Fibroblast of pulmonary artery (primary cell): ENCODE measurements at places on chromosomes 7 and 10.

DNA sequence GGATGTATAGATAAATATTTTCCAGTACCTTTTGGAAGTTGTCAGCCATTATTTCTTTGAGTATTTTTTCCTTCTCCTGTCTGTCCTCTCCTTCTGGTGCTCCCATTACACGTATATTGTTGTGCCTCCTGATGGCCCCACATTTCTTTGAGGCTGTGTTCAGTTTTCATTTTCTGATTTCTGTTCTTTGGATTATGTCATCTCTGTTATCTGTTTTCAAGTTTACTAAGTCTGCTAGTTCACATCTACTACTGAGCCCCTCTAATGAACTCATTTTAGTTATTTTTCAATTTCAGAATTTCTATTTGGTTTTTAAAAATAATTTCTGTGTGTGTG is 16.3 kb downstream of the RBM33 start:
- no peak for DNase-seq

GRCh38 chr10:106894692-106895091 is 269.8 kb downstream of the SORCS1 start:
- DNase-seq = no peak

- no peak for DNase-seq
These were observed 61.5 kb downstream of the WDR37 start for GRCh38 chr10:1117651-1118050.

DNA sequence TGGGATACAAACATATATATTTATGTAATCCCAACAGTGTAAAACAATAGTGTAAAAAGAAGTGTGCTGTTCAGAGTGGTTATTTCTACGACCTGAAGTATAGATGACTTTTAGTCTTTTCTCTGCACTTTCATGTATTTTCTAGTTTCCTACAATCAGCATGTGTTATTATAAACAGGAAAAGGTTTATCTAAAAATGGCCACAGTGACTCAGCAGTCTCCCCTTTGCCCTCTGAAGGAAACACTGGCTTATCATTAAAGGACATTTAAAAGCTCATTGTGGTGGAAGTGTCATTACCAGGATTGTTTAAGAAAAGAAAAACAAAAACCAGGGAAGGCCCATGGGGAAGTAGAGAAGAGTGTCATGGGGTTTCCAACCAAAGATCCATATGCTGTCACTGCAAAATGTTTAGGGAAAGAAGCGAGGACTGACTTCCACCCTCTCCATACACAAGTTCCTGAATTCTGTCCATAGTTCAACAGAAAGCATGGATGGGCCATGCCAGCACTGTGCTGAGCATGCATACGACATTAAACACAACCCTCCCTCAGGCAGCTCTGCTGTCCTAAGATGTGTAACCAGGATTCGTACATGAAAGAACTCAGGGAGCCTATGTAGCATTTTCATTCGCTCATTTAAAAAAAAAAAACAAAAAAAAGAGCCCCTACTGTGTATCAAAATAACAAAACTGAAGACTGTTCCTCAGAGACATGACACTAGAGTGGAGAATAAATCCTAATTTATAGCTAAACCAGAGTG is 10.2 kb downstream of the CYREN start:
- DNase-seq = peak; percentile 49

DNA sequence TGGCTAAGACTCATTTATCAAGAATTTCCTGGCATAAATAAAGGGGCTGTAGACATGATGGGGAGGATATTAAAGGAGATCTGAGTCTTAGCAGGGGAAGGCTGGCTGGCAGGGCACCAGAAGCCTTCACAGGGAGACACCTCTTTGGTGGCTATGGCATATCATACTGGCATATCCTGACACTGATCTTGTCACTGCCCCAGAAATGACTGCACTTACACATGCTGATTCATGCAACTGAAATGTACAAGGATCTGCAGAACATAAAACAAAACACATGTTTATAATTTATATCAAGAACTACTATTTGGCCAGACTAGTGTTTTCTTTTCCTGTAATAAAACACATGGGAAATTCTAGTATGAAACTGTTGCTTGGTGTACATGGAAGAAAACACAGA is 5.5 kb upstream of the LIPN start:
- DNase-seq = peak; percentile 31

GRCh38 chr10:34049887-34050286 is 715.4 kb upstream of the NRP1 start:
- peak; percentile 51 for DNase-seq

GRCh38 chr10:102781921-102782557 is 38.3 kb downstream of the WBP1L start:
- peak; percentile 87 for DNase-seq

DNA sequence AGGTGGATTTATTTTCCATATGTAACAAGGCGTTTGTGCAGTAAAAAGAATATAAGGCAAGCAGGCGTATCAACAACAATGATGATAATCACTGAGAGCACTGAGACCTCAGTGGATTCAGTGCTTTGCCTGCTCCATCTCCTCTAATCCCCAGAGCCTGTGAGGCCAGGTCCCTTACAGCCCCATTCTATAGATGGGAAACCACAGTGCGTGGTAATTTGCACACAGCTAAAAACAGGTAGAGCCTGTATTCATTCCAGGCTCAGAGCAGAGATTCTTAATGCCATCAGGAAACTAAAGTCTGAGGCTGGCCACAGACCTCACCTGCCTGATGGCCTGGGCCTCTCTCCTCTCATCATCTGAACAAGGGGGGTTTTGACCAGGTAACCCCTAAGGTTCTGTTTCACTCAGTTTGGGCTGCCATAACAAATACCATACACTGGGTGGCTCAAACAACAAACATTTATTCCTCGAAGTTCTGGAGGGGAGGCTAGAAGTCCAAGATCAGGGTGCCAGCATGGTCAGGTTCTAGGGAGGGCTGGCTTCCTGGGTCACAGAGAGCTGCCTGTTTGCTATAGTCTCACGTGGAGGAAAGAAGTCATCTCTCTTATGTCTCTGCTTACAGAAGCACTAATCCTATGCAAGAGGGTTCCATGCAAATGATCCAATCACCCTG is 10.3 kb upstream of the RASSF4 start:
- DNase-seq = no peak

GRCh38 chr10:60778971-60779796 is 906 bp downstream of the CDK1 start:
- DNase-seq = no peak

- peak; percentile 63 for DNase-seq
These were observed 174.8 kb upstream of the FZD1 start for GRCh38 chr7:91089382-91089963.

- no peak for DNase-seq
These were observed 440 bp upstream of the TCAF1 start for GRCh38 chr7:143902332-143902899.

GRCh38 chr10:33674986-33675599 is 340.6 kb upstream of the NRP1 start:
- DNase-seq = peak; percentile 63

GRCh38 chr7:93185303-93186027 is 37.3 kb upstream of the SAMD9L start:
- peak; percentile 38 for DNase-seq

DNA sequence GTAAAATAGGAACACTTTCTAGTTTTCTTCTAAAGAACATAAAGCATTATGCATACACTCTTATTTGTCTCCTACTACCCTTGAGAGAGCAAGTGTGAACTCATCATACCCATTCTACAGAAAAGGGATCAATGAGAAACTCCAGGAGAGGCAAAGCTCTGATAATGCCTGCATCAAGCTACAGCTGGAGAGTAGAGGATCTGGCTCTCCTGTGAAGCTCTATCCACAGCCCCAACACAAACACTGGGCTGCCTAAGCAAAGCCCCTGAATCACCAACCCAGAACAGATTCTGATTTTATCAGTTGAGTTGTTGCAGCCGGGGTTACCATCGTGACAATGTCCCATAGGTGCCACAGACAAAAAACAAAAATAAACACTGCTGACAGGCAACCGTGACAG is 74.9 kb downstream of the NUDCD3 start:
- DNase-seq = no peak

DNA sequence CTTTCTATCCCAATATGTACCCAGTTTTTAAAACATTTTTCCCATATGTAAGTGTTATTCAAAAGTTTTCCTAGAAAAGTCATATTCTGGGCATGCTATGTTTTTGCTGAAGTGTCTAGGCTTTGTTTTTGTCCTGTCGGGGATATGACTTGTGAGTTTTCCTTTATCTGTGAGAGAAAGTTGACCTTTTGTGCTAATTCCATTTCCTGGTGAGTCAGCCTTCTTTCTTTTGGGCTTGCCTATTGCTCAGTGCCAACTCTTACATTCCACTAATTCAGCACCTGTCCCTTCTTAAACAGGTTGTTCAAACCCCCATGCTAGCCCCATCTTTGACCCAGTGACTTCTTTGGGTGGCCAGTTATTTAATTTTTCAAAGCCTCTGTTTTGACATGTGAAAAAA is 146.2 kb downstream of the AHR start:
- DNase-seq = peak; percentile 78

DNA sequence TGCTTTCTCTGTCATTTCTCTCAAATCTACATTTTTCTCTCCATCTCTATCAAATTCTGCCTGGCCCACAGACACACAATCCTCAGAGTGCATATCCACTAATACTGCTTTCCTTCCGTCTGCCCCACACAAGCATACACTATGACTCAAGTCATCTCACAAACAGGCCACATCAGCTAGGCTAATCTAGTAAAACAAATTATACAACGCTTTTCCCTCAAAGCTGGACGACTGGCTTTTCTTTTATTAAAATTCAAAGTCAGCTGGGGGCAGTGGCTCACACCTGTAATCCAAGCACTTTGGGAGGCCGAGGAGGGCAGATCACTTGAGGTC is 161.1 kb downstream of the FAM107B start:
- DNase-seq = no peak

GRCh38 chr7:75887669-75888369 is 9.0 kb downstream of the RHBDD2 start:
- DNase-seq = no peak

DNA sequence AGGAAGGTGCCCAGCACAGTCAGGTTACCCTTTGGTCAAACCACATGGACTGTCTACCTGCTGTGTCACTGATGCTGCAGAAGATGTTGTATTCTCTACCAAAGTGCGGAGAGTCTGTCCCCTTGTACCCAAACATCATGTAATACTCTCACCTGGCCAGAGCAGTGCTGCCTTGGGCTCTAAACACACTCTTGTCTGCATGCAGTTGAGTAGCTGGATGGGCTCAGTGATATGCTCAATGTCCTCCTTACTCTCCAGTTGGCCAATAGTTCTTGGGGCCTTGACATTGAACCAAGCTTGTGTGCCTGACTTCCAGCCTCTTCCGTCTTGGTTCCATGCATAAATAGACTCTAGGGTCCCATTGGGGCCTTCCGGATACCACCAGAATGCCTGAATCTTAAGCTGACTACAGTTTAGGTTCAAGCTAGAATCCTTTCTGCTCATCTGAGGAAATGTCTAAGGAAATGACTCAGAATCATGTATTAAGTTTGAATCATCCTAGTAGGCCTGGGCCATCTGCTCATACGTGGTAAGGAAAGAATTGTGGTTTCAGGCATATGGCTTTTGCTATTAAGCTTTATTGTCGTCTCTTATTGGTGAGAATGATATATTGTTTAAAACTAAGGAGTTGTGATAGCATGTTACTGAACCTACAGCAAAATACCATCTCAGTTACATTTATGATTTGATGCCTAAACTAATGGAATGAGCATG is 118.0 kb downstream of the OTUD1 start:
- peak; percentile 15 for DNase-seq

- peak; percentile 81 for DNase-seq
These were observed 95.1 kb downstream of the BMPR1A start for GRCh38 chr10:86851328-86852207.

- DNase-seq = no peak
These were observed 49.6 kb upstream of the COBL start for GRCh38 chr7:51366172-51366728.

DNA sequence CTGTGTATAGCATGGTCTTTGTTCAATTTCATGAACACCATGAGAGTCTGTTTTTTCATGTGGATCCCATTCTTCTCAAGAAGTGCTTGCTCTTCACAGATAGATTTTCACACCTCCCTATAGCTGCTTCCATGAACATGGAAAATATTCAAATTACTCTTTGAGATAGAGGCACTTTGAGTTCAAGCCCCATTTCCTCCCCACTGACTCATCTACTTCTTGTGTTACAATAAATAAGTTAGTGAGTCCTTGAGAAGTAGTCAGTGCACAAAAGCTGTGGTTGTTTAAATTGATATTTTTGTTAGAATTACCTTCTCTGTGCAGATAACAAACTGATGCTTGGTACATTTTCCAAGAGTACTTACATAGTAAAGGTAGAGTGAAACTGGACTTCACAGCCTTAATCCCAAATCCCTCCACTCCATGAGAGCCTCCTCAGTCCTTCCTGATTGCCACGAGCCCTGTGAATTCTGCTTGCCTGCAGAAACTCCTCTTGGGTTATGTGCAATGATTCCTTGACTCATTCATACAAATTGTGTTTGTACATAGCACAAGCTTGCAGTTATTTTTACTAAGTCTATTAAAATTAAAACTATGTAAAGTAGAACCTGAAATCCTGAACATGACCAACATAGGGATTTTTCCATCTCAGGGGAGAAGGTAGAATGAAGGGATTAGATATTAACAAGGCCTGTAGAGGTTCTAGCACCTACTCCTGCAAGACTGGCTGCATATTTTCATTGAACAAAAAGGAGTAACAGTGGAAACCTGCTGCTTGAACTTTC is 496.2 kb downstream of the TNS3 start:
- DNase-seq = no peak

GRCh38 chr7:117706210-117706609 is 167.0 kb downstream of the CTTNBP2 start:
- no peak for DNase-seq

- no peak for DNase-seq
These were observed 223.4 kb downstream of the SEC23IP start for GRCh38 chr10:120115959-120116358.

DNA sequence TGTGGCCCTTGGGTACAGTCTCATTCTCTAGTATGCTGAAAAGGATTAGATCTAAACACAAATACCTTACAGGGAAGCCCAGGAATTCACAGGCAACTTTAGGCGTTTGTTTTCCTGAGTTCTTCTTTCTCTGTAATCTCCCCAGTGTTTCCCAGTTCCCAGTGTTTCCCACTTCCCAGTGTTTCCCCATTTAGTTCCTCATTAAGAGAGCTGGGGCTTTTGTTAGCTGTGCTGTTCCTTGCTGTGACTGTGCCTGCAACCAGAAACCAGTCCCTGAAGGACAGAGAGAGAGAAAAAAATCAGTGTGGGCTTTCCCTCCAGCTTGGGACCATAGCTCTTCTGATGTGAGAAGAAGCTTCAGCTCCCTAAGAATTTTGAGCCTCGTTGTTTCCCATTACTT is 802.9 kb upstream of the COBL start:
- no peak for DNase-seq
